Activated T-cell treated with anti-CD3 and anti-CD28 coated beads, Interleukin-2, amount 50 U/mL, for 48 hours (primary cell): ENCODE measurements at places on chromosomes 13 and 19.
A peak's percentile ranks its signal among the peaks of the same experiment; 100 is the strongest.

GRCh38 chr19:47693903-47694302 lies 19.3 kb upstream of the EHD2 start:
- DNase-seq, result no peak

- no peak for DNase-seq
Measured at GRCh38 chr13:50843257-50844083, at the start of gene DLEU7. TSS of gene DLEU7 (minus strand) at chr13:50843692. CDS start at chr13:50843646, 46 bp downstream.

- peak; percentile 52 for DNase-seq
Measured at GRCh38 chr13:50236898-50237318, 221.7 kb downstream of the KCNRG start.

DNA sequence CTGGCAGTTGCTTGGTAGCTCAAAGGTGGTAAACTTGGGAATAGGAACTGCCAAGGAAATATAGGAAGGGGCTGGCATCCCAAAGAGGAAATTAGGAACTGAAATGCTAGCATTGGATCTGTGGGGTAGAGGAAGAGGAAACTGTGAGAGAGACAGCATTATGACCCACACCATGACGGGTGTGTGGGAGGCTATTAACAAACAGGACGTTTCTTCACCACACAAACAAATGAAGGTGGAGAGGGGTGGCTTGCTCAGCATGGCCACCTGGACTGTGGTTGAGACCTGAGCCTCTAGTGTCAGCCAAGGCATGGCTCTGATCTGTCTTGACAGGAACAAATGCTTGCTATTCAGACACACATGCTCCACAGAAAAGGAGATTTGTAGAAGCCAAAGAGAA lies 178.2 kb downstream of the B3GLCT start:
- no peak for DNase-seq

GRCh38 chr19:24166055-24166454 lies 79.1 kb downstream of the ZNF254 start:
- DNase-seq, result no peak

- DNase-seq, result no peak
Measured at GRCh38 chr13:103282571-103283450, 216.6 kb upstream of the SLC10A2 start.

GRCh38 chr13:34352958-34353357 lies 535.0 kb downstream of the RFC3 start:
- no peak for DNase-seq

- DNase-seq, result no peak
Measured at GRCh38 chr19:11735375-11735774, 3.4 kb downstream of the ZNF823 start.

- DNase-seq, result peak; percentile 52
Measured at GRCh38 chr13:20492641-20493040, 33.0 kb downstream of the CRYL1 start.

- no peak for DNase-seq
Measured at GRCh38 chr19:577439-578392, 5.3 kb downstream of the BSG start.

DNA sequence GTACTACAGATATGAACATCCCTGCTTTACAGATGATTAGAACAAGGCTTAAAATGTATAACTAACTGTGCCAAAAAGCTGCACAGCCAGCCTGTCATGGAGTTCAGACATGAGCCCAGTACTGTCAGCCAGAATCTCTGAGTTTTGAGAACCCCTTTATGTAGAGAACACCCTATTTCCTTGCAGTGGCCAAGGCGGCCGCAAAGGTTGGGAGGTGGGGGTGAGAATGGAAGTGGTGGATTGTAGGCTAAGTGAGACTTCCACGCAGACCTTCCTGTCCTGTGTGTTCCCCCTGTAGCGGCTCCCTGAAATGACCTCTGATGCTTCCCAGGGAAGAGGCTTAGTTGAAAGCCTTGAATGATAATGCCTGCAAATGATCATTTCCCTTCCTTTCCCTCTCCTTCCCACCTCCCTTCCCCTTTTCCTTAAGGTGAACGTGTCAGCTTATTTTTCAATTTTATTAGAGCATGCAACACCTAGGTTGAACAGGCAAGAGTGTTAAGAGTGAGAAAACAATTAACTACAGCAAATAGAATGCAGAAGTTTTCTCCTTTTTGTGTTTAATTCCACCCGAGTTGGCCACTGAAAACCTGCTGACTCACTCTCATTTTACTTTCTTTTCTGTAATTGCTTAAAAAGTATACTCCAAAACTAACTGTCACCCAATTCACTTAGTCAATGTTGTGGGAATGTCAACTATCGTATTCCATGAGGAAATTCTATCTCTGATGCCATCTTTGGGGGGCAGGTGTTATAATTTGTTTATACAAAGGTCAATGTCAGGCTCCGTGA lies 167.0 kb upstream of the EDNRB start:
- no peak for DNase-seq

GRCh38 chr13:25118378-25118905 lies 22.5 kb downstream of the PABPC3 start:
- DNase-seq, result no peak

GRCh38 chr19:10832939-10833296 lies 3.1 kb downstream of the TMED1 start:
- DNase-seq, result no peak

- no peak for DNase-seq
Measured at GRCh38 chr19:48247212-48247611, 8.5 kb downstream of the CARD8 start.

DNA sequence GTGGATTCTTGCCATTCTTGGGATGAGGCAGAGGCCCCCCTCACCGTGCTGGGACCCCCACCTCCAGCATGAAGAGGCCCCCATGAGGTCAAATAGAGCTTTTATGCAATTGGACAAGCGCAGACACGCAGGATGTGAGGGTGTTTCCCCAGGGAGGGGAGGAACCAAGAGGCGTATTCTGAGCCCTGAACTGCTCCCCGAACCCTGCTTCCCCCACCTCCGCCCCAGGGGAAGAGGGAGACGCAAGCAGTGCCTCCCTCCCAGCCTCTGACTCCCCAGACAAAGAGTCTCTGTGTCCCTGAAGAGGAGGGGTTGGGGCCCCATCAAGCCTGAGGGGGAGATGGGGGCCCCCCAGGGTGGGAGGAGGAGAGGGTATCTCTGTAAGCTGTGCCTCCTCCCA lies 1.3 kb upstream of the RDH8 start:
- DNase-seq, result no peak

DNA sequence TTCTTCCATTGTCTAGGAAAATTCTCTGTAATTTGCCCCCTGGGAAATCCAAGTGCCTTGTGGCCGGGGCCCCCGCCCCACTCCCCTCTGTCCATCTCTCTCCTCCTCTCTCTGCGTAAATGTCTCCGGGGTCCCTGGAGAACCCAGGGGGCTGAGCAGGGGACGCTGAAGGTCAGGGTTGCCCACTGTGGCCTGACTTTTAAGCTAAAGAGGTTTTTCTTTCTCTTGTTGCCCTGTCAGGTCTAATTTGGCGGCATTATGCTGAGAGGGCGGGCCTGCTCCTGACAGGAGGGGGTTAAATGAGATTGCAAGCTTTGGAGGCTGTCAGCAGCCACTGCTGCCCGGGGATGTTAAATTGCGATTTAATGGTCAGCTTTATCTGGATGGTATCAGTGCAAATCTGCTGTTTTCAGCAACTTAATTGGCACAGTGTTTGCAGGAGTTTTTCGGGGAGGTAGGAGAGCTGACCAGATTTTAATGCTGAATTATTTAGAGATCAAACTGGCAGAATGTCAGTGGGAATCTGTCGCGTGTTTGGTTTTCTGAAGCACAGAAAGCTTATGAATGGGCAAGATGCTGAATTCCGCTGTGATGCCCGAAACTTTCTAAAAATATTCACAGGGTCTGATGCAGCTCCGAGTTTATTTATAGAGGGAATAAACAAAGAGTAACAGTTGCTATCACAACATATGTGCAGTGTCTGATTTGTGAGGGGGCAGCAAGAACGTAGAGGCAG lies 93.2 kb upstream of the SOX1 start:
- no peak for DNase-seq

- DNase-seq, result no peak
Measured at GRCh38 chr19:15986701-15987100, 37.9 kb downstream of the OR10H4 start.

- no peak for DNase-seq
Measured at GRCh38 chr13:21055016-21055415, 6.4 kb downstream of the LATS2 start.

DNA sequence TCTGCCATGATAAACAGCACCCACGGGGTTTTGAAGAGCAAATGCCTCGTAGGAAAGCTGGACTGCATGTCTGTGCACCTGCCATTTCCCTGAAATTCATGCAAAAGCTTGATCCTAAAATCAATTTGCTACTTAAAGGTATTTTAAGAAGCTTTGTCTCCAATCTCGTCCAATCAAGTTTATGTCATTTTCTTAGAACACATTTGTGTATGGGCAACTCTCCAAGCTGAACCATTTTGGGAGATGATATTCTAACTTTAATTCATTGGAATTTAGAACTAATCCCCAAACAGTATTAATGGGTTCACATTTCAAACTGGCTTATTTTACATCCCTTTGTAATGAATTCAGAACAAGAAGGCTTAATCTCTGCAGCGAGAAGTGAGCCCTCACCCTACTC lies 822 bp downstream of the ADPRHL1 start:
- no peak for DNase-seq

DNA sequence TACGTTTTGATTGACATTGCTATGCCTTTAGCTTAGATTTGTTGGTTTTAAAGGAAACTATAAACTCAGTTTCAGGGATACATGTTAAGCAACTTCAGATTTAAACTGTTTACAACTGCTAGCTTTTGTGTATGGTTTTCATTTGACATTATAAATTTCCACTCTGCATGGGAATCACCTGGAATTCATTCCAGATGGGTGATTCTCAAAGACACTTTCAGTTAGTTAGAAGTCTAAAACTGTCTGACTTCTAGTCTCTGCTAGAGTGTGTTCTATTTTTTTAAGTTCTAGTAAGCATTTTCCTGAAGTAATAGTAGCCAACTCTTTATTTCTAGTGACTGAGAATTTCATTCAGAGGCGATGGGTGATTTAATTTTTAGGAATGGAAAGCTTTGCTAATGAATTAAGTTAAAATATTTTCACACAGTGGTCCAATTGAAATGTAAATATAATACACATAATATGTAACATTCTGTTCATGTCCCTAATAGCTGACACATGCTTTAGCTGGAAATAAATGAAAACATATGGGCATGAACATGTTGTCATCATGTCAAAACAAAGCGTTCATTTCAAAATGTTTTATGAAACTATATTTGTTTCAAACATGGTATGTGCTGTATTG lies 58.3 kb upstream of the CSNK1A1L start:
- DNase-seq, result no peak

DNA sequence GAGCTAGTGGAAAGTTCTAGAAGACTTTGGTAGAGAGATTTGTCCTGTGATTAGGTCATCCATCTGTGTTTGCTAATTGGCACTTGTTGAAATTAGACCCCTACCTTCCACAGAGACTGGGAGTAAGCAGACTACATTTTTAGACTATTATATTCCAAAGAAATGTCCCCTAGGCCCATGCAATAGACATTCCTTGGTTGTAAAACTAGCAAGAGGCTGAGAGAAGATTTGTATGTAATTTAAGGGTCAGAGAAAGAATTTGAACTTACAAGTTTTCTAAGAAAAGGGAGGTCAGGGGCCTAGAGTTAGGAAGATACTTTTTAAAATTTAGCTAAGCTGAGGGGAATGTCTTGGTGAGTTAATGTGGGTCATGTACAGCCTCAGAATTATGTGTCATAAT lies 470.7 kb upstream of the SLITRK1 start:
- DNase-seq, result no peak

DNA sequence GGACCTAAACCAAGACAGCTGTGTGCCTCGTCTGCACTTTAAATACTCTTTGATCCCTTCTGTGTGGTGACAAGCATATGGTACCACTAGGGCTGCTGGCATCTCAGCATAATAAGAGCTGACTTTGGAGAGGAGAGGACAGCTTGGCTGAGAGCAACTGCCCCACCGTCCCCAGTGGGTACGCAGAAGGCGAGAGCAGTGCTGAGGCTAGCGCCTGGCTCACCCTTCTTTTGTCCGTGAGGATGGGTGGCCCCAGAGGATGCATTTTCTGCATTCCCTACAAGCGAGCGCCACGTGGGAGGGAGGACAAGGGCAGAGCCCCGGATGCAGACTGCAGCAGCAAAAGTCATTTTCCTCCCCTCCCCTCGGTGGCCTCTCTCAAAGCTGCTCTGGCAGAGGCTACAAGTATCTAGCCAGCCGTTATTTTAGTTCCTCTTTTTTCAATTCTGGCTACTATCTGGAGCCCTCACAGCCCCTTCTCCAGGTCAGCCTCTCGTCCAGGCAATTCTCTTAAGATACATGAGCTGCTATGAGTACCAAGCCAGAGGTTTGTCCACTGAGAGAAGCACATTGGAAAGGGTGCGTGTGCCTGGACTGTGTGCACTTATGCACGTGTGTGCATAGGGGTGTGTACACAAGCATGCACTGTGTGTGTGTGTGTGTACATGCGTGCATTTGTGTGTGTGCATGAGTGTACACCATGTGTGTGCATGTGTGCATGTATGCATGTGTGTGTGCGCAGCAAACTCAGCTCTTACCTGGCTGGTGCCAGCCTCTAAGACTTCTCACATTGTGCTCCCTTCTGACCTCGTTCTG lies 51.3 kb downstream of the RAB20 start:
- no peak for DNase-seq

- DNase-seq, result no peak
Measured at GRCh38 chr19:522726-523125, 8.8 kb upstream of the CDC34 start.

DNA sequence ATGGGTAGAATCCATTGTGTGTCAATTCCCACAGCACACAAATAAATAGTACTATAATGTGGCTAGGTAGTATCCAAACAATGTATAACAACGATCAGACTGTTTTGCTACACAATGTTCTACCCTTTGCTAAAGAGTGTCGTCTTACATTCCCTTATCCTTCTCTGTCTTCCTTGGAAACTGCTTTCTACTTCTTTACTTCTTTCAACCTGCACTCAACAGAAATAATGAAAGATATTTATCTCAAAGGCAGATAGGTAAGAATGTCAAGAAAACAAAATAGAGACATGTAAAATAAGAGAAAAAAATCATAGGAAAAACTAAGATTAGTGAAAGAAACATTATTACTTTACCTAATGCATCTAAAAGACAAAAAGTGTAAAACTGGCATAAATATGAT lies 814.7 kb downstream of the PCDH9 start:
- DNase-seq, result no peak

- DNase-seq, result no peak
Measured at GRCh38 chr19:835210-835810, 5.5 kb upstream of the PRTN3 start.

GRCh38 chr13:95714142-95714832 lies 37.3 kb downstream of the DNAJC3 start:
- no peak for DNase-seq

- DNase-seq, result no peak
Measured at GRCh38 chr13:97221046-97221445, 1.1 kb upstream of the MBNL2 start.

DNA sequence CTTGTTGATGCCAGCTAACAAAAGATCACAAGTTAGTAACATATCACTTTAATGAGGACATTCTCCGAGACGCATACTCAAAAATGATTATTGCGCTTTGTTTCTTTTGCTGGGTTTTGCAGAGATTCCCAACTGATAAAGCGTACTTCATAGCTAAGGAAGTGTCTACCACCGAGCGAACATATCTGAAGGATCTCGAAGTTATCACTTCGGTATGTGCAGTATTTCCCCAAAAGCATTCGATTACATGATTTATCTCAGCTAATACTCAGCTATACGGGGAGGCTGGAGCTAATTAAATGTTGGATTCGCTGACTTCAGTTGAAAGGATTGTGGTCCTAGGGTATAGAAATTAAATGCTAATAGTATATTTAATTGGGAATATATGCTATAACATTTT lies 166.3 kb downstream of the STK24 start:
- no peak for DNase-seq
